ENCODE measurements at places on chromosomes 1 and 21.

GRCh38 chr1:61012341-61012761 lies 70.0 kb upstream of the NFIA start:
- no peak for DNase-seq

DNA sequence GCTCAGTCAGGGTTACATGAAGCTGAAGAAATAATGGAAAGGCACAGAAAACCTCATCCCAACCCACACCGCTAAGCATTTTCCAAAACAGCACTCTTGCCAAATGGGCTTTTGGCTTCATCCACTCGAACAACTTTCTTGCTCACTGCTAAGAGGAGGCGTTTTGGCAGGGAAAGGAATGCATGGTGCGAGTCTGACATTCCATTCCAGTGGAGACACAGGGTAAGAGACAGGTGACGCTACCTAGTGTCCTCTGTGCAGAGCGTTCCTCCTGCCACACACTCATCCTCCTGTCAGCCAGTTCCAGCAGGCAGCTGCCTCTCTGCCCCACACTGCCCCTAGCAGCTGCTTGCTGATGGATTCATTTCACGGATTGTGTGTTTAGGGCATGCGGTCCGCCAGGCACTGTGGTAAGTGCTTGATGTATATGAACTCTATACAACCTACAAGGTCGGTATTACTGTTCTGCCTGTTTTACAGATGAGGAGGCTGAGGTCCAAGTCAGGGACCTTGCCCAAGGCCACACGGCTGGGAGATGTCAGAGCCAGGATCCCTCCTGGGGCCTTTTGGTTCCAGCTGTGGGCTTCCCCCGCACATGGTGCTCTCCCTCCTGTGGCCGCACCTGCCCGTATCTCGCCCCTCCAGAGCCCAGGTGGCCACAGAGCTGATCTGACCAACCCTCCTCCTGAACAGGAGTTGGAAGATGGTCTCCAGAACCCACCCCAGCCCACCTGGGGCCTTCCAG lies 25.7 kb upstream of the BACE2 start:
- no peak for DNase-seq

DNA sequence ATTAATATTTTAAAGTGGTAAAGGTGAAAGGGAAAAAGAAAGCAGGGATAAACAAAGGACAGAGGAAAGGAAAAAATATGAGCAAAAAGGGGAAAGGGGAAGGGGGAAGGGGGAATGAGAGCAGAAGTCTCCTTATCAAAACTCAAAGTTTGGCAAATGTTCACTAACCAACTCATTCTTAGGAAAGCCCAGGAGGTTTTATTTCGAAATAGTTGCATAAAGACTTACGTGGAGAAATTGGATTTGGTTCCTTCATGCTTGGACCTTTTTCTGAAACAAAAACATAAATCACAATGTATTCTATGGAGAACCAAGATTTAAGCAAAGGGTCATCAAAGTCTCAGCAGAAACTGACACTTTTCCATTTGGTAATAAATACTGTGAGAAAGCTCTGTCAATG lies 188.1 kb downstream of the TGFBR3 start:
- DNase-seq, result no peak

GRCh38 chr1:32549616-32550015 lies 10.4 kb downstream of the ZBTB8A start:
- DNase-seq, result no peak

- DNase-seq, result no peak
Observed at GRCh38 chr1:186187601-186188000, 187.5 kb downstream of the TPR start.

- DNase-seq, result no peak
Observed at GRCh38 chr1:201023920-201024624, 558 bp upstream of the KIF21B start.

DNA sequence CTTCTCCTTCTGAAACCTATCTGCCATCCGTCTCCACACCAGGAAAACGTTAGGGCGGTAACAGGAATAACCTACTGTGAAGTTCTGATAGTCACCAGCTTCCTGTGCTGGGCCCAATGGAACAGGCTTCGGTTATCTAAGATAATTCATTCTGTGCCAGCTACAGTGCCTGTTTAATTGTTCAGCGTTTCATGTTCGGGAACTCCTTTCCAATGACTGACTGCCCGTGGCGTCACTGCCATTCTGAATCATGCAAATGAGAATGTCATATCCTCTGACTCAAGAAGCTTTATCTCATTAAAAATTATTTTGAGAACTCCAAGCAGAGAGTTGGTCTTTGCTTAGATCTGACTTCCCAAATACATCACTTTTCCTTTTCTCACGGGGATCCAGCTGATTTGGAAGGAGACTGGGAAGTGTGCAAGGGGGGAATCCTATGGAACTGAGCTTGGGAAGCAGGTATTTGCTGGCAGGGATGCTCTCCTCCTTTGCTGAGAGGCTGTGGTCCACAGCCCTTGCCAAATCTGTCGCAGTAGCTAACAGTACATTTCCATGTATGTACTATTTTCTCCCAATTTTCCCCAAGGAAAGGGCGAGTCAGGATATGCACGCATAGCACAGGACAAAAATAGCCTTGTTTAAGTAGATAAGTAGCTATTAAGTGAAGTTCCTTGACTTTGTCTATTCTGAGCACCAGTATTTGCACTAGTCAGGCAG lies 358.7 kb downstream of the LTN1 start:
- no peak for DNase-seq

- no peak for DNase-seq
Observed at GRCh38 chr1:172727956-172728603, 69.2 kb downstream of the FASLG start.

- DNase-seq, result no peak
Observed at GRCh38 chr1:220031287-220031686, 15.0 kb downstream of the EPRS1 start.

GRCh38 chr1:201568265-201568664 lies 29.3 kb downstream of the NAV1 start:
- DNase-seq, result no peak

DNA sequence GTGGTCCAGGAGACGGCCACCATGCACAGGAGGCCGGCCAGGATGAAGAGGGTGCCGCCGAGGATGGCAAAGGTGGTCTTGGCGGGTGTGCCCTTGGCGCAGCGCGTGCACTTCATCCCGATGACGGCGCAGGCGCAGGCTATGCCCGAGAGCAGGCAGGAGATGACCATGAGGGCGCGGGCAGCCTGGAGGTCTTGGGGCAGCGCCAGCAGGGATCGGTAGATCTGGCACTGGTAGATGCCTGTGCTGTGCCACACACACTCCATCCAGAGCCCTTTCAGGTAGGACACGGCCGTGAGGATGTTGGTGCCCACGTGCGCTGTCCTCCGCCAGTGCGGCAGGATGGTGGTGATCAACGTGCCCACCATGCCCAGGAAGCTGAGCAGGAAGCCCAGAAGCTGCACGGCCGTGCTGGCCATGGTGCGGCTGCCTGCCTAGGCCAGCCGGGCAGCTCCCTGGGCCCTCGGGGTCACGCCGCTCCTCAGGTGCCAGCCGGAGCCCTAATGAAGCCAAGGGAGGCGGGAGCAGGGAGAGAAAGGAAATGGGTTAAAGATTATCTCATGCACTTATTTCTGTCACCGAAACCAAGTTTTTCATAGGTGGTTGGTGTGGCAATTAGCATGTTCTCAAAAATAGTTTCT lies 18.5 kb downstream of the CLDN14 start:
- no peak for DNase-seq
